ENCODE measurements at places on chromosomes 13 and 19.

DNA sequence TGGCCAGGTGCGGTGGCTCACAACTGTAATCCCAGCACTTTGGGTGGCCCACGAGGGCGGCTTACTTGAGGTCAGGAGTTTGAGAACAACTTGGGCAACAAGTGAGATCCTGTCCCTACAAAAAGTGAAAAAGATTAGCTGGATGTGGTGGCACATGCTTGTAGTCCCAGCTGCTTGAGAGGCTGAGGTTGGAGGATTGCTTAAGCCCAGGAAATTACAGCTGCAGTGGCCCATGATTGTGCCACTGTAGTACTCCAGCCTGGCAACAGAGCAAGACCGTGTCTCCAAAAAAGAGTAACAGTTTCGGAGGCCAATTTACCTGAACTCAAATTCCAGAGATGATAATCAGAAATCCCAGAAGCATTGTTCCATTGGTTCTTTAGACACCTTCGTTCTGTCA, 4.4 kb downstream of the ZNF473 start:
- no peak for DNase-seq

- DNase-seq: no peak
Measured at GRCh38 chr13:44866411-44866911, 122.8 kb downstream of the NUFIP1 start.

DNA sequence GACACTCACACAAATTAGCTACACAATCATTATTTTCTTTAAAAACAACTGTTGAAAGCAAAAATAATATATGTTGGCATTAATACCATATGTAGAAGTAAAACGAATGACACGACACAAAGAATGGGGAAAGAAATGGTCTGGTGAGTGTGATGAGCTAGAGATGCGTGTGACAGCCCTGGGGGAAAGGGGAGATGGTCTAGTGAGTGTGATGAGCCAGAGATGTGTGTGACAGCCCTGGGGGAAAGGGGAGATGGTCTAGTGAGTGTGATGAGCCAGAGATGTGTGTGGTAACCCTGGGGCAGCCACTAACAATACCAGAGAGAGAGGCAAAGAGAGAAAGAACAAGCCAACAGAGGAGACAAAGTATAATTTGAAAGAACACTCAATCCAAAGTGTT, 22.3 kb upstream of the LAMP1 start:
- no peak for DNase-seq

GRCh38 chr13:41587490-41587889, 130.1 kb downstream of the RGCC start:
- peak; percentile 30 for DNase-seq

DNA sequence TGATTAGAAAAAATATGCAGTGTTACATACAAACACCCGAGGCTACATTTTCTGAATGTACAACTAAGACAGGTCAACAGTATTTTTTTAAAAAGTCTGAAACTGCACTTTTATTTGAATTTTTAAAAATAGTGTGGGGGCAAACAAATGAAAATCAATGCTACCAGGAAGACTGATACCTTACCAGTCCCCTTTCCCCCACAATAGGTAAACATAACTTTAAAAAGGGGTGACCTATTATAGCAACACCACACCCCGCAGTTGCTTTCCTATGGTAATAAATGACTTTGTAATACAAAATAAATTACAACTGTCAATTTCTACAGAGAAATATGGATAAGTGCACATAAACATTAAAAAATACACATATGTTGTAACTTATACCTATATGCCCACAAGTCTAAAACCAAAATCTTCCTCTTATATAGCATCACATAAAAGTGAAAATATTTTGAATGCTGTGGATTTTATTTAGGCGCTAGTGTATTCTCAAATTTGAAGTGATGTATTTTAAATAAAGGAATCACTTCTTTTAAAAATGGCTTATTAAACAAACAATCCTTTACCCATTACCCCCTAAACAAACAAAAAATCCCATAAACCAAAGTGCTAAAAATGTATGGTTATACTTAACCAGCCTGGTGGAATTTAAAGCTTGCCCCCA, 63.1 kb downstream of the KCNRG start:
- DNase-seq: no peak

- DNase-seq: no peak
Measured at GRCh38 chr19:5424192-5424973, 30.8 kb upstream of the ZNRF4 start.

- no peak for DNase-seq
Measured at GRCh38 chr19:58352760-58353671, at the start of gene A1BG. Gene A1BG (minus strand): TSS chr19:58353492. CDS start chr19:58353437, 55 bp downstream.

DNA sequence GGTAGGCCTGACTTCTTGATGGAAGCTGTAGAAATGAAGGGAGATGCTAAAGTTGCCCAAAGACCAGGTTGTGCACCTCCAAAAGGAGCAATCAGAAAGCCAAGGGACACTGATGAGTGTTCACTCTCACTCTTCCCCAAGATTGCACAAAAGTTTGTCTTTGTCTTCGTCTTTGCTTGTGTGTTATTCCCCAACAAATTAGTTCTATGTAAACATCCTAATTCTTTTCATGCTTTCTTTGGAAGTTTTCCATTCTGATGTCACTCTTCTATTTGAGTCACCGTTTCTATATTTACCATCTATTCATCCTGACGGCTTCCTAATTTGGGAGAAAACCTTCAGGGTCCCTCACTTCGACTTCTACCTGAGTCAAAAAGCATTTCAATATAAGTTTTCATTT, 3.7 kb upstream of the TMEM272 start:
- DNase-seq: no peak

- DNase-seq: no peak
Measured at GRCh38 chr19:46376241-46377153, 29.6 kb downstream of the PPP5C start.

GRCh38 chr13:38697628-38698333, 10.9 kb downstream of the FREM2 start:
- no peak for DNase-seq

GRCh38 chr13:33519561-33520467, 234.3 kb upstream of the STARD13 start:
- DNase-seq: no peak

DNA sequence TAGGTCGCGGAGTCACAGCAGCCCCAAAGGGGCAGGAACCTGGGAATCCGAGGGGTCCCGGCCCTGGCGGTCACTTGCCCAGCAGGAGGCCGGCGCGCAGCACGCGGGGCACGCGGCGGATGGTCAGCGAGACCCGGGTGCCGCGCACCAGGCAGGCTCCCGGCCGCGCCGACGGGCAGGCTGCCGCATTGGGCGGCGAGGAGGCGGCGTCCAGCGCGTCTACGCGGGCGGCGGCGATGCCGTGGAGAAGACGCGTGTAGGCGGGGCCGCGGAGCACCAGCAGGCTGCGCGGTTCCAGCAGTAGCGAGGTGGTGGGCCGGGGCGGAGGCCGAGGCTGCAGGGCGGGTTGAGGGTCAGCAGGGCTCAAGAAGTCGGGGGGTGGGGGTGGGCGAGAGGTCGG, 607 bp upstream of the SYNE4 start:
- peak; percentile 22 for DNase-seq

GRCh38 chr19:16077984-16078758, 1.9 kb downstream of the TPM4 start:
- DNase-seq: no peak

GRCh38 chr13:97030705-97031452, 36.6 kb upstream of the OXGR1 start:
- no peak for DNase-seq

DNA sequence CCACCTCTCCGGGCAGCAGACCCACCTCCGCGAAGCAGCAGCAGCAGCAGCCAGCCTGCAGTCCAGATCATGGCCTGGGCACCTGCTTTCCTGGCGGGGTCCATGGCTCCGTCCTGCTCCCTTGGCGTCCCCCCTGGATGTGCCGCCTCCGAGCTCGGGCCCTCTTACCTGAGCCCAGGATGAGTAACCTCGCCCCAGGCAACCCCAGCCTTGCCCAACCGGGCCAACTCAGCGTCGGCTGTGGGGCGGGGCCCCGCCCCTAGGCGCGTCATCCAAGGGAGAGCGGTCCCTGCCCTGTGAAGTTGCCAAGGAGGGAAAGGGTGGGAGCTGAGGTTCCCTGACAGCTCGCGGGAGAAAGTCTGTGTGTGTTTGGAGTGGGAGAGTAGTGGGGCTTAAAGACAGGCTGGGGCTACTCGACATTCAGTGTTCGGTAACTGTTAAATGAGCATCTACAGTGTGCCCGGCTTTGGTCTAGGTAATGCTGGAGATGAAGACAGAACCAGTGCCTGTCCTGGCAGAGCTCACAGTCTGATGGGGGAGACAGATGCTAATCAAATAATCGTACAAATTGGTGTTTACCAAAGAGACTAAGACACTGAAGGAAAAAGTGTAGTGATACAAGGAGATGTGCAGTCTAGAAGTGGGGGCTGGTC, at the start of gene LYPD3:
Gene LYPD3, minus strand, starts transcription at position 141 of the 653 bp plus-strand sequence. Its CDS starts 37 bp downstream, at position 104.
- DNase-seq: peak; percentile 56

GRCh38 chr13:36207672-36208071, 6.7 kb downstream of the SOHLH2 start:
- DNase-seq: no peak

- DNase-seq: no peak
Measured at GRCh38 chr19:8973501-8974091, 36.6 kb downstream of the MUC16 start.

- no peak for DNase-seq
Measured at GRCh38 chr19:14943601-14944000, 2.3 kb downstream of the OR7C2 start.

DNA sequence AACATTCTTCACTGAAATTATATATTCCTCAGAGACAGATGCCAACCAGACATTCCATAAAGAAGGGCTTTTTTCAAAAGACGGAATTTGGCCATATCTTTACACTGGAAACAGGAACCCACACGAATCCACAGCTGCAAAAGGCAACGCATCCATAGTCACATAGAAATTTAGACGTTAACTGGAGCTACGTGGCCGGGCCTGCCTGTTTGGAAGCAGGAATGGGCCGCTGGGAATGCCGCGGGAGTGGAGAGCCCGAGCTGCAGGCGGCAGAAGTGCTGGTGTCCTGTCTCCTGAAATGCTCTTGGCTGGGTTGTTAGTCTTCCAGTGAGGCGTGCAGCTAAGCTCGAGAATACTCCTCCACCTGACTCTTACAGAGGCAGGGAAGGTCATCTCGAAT, 122.2 kb downstream of the KL start:
- no peak for DNase-seq

- peak; percentile 82 for DNase-seq
Measured at GRCh38 chr19:16587833-16588823, 15.9 kb upstream of the SLC35E1 start.

GRCh38 chr13:39862900-39863299, 207.4 kb downstream of the COG6 start:
- no peak for DNase-seq

- no peak for DNase-seq
Measured at GRCh38 chr13:36362251-36362650, 16.1 kb upstream of the SPART start.

- DNase-seq: no peak
Measured at GRCh38 chr19:18741124-18742121, 49.7 kb downstream of the COMP start.

DNA sequence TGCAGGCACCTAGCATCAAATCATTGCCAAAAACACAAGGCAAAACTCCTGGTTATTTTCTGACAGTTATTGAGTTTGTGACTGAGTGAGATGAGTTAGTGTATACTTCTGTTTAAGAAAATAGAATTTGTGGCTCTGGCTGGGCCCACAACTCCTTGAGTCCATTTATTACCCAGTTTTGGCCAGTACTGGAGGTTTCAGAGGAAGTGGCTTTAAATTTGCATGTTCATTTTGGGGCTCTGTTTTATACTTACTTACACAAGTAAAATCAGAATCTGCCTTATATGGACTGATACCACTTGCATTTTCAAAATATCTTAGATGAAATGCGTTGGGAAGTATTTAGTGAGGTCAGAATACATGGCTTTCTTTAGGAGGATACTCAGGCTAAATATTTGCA, 29.0 kb downstream of the TNFSF11 start:
- no peak for DNase-seq

DNA sequence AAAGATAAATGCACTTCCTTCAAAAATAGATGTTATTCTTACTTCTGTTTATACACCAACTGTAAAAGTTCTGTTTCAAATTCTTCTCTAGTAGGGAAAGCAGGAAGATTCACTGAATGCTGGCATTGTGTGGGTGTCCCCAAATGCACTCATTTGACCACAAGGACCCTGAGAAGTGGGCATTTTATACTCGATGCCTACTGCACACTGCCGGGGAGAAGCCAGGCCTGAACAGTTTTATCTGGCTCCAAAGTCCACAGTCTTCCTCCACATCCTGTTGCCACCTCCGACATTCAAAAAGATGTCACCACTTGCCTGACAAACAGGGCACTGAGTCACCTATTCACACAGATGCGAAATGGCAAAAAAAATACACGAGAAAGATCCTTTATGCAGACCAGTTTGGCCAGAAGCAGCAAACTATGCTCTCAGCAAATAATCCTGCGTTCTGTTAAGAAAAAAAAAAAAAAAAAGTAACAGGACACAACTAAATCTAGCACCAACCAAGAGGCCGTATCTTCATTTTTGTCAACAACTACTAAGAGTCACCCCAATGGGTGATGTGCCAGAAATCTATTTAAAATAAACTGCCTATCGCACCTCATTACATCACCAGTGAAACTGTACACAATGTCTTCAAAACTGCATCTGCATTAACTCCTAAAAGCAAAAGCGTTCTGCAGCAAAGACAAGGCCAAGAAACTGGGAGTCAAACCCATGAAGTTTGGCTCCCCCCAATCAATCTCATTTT, 6.2 kb downstream of the ZC3H4 start:
- peak; percentile 16 for DNase-seq

DNA sequence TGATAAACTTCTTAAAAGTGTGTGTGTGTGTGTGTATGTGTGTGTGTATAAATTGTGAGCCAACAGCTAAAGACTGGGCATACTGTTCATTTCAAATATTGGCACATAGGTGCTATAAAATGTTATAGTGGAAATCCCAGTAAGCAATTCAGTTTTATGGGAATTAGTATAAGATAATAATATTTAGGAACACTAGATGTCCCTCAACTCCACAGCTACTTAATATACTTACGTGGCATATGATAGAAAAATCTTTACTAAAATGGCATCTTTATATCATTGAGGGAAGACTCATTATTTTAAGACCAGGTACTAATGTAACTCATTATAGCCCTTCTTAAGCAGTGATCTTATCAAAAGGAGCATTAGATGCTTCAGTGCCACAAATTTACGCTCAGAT, 266.2 kb downstream of the MAB21L1 start:
- DNase-seq: no peak

- no peak for DNase-seq
Measured at GRCh38 chr13:52452470-52452869, 2.0 kb upstream of the VPS36 start.

DNA sequence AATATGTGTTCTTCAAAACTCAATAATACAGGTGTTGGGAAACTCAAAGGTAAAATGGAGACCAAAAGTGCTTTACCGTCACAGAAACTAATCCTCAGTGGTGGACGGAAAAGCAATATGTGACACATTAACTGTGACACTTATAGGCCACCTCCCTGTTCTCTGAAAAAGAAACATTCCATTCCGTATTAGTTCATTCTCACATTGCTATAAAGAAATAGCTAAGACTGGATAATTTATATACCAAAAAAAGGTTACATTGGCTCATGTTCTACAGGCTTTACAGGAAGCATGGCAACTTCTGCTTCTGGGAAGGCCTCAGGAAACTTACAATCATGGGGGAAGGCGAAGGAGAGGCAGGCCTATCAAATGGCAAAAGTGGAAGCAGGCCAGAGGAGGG, 435.3 kb upstream of the HTR2A start:
- no peak for DNase-seq
